ENCODE measurements at places on chromosomes 2 and 18. TPM values are rescaled to one million over a fixed set of nuclear protein-coding genes. Genes with fewer than 3 reads are reported as not detected.
A peak's percentile ranks its signal among the peaks of the same experiment; 100 is the strongest.

Gene TSPYL6
- 0.12 TPM for total RNA-seq

DNA sequence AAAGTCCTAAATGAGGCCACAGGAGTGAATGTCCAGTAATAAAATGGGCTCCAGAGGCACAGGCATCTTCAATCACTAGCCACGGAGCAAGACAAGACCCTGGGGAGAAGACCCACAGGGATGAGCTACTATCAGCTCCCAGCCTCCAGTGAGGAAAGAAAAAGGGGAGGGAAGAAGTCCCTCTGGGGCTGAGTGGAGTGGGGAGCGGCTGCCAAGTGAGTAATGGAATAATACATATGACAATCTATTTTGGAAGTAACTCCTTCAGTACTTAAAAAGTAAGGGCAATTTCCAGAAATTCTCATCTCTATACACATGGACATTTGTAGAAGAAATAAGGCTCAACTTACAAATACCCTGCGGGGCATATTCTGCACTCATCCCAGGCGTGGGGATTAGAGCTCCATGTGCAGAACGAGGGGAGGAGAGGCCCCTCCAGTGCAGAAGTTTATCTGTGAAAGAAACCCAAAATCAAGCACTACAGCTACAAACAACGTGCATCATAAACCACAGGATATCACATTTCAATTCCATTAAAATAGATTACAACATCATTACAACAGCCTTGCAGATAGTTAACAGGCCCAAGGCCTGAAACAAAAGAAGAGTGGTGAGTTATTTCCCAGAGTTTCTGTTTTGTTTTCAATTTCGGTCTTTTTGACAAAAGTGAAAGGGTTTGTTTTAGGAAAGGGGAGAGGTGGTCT, 84.9 kb downstream of the BCL11A start:
- H3K36me3 ChIP-seq, result no peaks in the 10 kb centered on the region
- H3K4me3 ChIP-seq, result no peak overlapping the region
- no peaks in the 10 kb centered on the region for H3K27me3 ChIP-seq
- H3K27ac ChIP-seq, result no peak overlapping the region
- no peak for DNase-seq

DNA sequence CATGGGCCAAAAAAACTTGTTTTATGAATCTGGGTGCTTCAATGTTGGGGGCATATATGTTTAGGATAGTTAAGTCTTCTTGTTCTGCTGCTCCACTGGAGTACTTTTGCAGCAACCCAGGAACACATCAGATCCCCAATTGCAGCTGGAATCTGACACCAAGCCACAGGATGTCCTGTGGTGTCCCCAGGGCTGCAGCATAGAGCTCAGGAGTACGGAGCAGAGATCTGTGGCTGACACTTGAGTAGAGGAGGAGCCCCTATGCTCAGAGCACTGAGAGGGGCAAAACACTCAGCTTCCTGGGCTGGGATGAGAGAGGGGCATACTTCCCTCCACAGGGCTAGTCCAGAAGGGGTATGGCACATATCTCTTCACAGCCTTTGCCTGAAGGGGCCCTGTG, 138.9 kb upstream of the ERBB4 start:
- no peak overlapping the region for H3K27ac ChIP-seq
- no peaks in the 10 kb centered on the region for H3K4me1 ChIP-seq
- DNase-seq, result no peak
- no peak overlapping the region for H3K4me3 ChIP-seq

DNA sequence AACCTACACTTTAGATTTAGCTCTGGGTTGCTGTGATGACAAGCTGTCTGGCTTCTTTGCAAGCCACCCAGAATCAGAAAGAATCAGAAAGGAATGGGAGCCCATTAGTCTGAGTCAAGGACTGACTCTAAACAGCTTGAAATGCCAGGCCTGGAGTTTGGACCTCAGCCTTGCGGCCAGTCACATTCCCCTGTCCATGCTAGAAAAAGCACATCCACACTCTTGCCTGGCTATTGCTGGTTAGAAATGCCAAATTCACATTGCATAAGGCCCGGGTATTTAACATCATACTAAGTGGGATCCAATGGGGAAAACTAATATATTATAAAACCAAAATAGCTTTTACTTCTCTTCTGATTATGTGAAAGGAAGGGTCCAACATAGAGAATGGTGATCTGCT, 756.8 kb upstream of the KLHL29 start:
- no peaks in the 10 kb centered on the region for H3K36me3 ChIP-seq
- H3K27ac ChIP-seq, result no peak overlapping the region
- DNase-seq, result peak; percentile 48
- no peaks in the 10 kb centered on the region for H3K4me1 ChIP-seq

GRCh38 chr2:38191516-38191915, 115.6 kb upstream of the CYP1B1 start:
- no peaks in the 10 kb centered on the region for H3K36me3 ChIP-seq
- no peak overlapping the region for H3K27ac ChIP-seq
- H3K4me3 ChIP-seq, result no peak overlapping the region
- no peak for DNase-seq
- peaks cover 2% of the 10 kb centered on the region for H3K4me1 ChIP-seq

All from aorta (tissue), 5 donors.